Fibroblast of lung (primary cell): ENCODE measurements at places on chromosomes 1 and 21.

DNA sequence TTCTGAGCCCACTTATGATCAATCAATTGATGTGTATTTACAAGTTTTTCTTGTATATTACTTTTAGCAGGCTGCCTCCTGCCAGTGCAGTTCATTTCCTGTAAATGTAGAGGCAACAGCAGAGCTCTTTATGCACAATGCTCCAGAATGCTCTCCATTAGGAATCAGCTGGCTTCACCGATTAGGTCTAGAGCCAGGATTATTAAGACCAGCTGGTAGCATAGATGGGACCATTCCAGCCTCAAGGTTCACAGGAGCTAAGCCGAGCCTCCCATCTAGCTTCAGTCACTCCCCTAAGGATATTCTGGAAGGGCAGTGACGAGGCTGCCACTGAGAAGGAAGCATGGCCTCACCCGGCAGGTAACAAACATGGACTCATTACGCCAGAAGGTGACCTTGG, 36.8 kb downstream of the DHRS3 start:
- DNase-seq = no peak

- no peak for DNase-seq
Measured at GRCh38 chr1:117143871-117144270, 22.3 kb upstream of the TRIM45 start.

- DNase-seq = no peak
Measured at GRCh38 chr1:92601044-92601443, 114.3 kb upstream of the GFI1 start.

DNA sequence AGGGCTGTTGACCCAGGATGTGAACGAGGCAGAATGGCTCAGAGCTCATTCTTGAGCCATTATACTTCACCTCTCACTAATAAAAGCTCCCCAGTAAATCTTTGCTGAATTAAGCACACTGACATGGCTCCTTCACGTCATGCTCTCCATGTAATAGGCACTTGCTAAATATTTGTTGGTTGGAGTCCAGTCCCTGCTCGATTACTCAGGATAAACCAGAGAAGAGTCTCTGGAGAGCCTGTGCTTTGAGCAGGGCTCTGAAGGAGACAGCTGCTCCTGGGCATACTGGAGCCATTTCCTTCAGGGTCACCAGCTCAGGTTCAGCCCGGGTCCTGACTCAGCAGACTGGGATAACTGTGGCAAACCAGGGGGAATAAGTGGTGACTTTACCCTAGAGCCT, 46.9 kb downstream of the HLX start:
- peak; percentile 28 for DNase-seq

DNA sequence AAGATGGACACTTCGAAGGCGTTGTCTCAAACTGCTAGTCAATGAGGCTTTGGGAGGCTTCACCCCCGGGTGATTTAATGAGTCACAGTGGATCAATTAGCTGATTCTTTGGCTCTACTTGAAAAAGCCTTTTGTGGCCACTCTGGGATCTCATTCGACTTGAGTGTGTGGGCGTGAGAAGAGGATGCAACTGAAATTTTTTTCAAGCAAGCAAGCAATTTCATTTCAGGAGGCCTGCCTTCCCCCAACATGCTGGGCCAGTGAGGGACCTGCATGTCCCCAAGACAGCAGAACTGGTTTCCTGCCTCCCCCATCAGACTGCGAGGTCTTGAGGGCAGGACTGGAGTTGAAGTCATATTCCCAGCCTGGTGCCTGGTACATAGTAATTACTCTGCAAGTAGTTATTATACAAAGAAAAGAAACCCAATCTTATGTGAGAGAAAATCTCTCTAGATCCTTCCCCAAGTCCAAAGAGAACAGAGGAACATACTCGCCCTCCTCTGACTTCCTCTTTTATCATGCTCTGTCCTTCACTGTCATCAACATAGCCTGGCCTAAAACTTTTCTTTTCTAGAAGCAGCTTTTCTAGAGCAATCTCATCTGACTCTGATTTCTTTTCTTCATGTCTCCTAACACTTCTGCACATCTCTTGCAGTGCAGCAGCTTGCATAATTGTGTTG, 22.7 kb downstream of the SYT6 start:
- DNase-seq = no peak

GRCh38 chr1:112849425-112850033, 106.5 kb downstream of the SLC16A1 start:
- peak; percentile 34 for DNase-seq
